Type B pancreatic cell (in vitro differentiated cells): ENCODE measurements at places on chromosomes 5 and 9.

DNA sequence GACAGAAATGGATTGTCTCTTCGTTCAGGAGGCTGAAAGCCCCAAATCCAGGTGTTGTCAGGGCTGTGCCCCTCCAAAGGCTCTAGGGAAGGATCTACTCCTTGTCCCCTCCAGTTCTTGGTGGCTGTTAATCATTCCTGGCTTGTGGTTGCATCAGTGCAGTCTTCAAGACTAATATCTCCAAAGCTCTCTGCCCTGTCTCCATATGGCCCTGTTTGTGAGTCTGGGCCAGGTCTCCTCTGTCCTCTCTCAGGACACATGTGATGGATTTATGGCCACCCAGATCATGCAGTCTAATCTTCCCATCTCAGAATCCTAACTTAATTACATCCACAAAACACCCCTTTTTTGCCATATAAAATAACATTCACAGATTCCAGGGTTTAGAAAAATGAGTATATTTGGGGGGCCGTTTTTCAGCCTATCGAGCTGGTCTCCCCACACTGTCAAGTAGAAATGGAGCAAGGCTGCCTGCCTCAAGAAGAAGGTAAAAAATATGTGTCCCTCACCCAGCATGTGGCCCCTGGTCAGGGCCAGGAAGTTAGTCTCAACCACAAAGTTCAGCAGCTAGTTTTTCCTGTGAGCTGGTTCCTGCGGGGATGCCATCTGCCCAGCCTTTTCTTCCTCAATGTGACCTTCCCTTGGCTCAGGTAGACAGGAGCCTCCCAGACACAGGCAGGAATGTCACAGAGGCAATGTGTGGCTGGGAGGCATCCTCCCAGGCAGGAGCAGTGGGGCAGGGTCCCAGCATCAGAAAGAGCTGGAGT is 509.4 kb downstream of the IRX1 start:
- H3K36me3 ChIP-seq = no peaks in the 10 kb centered on the region
- peaks cover 18% of the 10 kb centered on the region for H3K27me3 ChIP-seq
- peaks cover 7% of the 10 kb centered on the region for H3K4me1 ChIP-seq
- no peak overlapping the region for H3K27ac ChIP-seq
- DNase-seq = no peak

DNA sequence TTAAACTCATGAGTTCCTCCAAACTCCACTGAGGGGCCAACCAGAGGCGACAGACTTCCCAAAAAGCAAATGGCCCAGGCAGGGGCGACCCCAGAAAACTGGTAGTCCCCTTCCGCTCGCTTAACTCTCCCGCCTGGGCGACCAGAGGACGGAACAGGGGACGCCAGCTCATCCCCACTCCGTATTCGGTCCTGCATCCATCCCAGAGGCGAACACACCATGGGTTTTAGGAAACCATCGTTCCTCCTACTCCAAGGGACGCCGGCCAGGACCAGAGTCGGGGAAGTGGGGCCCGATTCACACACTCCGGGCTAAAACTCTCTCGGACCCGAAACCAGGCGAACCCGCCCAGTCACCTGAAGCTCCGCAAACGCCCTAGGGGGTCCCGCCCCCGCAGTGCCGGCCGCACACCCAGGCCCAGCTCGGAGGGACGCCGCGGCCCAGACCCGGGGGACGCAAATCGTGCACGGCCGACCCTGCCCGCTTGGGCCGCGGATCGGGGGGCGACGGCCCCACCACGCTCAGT is 478 bp downstream of the TEX10 start:
- H3K27me3 ChIP-seq = no peaks in the 10 kb centered on the region
- peak; percentile 74 for DNase-seq
- H3K27ac ChIP-seq = peak overlapping the region; percentile 86

GRCh38 chr5:141512911-141513626 is 24.2 kb downstream of the PCDHGC5 start:
- peaks cover 64% of the 10 kb centered on the region for H3K4me1 ChIP-seq
- peak; percentile 84 for DNase-seq
- peaks cover 22% of the 10 kb centered on the region for H3K36me3 ChIP-seq
- peak overlapping the region; percentile 89 for H3K27ac ChIP-seq
- no peaks in the 10 kb centered on the region for H3K27me3 ChIP-seq

DNA sequence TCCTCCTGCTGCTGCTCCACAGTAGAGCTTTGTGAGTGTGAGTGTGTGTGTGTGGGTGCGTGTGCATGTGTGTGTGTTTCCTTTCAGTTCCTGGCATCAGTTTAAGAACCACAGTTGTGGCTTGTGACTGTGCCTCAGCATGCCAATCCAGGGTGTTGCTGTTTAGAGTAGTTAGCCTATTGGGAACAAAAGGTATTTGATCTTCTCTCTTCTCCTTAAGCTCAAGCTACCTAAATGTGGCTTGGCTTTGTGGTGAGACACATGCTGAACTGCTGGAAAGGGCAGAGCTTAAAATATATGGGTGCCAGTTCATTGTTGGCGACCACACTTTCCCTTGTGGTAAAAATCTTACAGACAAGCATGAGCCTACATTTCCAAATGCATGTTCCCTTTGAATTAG is 116.6 kb upstream of the BNC2 start:
- no peak for DNase-seq
- no peaks in the 10 kb centered on the region for H3K36me3 ChIP-seq
- H3K27me3 ChIP-seq = peaks cover 10% of the 10 kb centered on the region
- no peak overlapping the region for H3K27ac ChIP-seq

- no peak for DNase-seq
- H3K4me1 ChIP-seq = no peaks in the 10 kb centered on the region
- H3K4me3 ChIP-seq = no peak overlapping the region
- H3K27me3 ChIP-seq = peaks cover 12% of the 10 kb centered on the region
- no peak overlapping the region for H3K27ac ChIP-seq
- no peaks in the 10 kb centered on the region for H3K36me3 ChIP-seq
Measured at GRCh38 chr9:21412107-21412506, 3.2 kb downstream of the IFNA8 start.

DNA sequence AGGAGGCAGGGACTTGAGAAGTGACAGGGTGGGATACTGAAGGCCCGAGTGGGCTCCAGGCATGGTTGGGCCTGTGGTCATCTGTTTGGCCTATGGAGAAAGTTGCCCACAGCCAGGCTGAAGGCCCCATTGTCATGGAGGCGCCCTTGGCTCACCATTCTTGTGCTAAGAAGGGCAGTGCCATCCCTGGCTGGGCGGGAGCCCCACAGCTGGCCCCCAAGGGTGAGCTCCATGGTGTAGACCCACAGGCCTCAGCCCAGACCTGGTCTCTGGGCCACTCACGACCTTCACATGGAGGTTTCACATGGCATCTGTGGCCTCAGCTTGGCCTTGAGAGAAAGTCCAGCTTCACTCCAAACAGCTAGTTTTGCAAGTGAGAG is 34.3 kb upstream of the PRDM12 start:
- DNase-seq = no peak
- H3K4me1 ChIP-seq = no peaks in the 10 kb centered on the region
- H3K27ac ChIP-seq = no peak overlapping the region
- peaks cover 19% of the 10 kb centered on the region for H3K36me3 ChIP-seq
- H3K27me3 ChIP-seq = no peaks in the 10 kb centered on the region

- peak overlapping the region; percentile 74 for H3K27ac ChIP-seq
- no peak for DNase-seq
- peak overlapping the region; percentile 44 for H3K4me3 ChIP-seq
Measured at GRCh38 chr5:107387526-107388140, 283.1 kb downstream of the EFNA5 start.

- H3K4me3 ChIP-seq = no peak overlapping the region
- H3K4me1 ChIP-seq = no peaks in the 10 kb centered on the region
- no peaks in the 10 kb centered on the region for H3K36me3 ChIP-seq
- no peaks in the 10 kb centered on the region for H3K27me3 ChIP-seq
- no peak for DNase-seq
- H3K27ac ChIP-seq = no peak overlapping the region
Measured at GRCh38 chr9:98658951-98659351, 49.8 kb downstream of the GABBR2 start.

DNA sequence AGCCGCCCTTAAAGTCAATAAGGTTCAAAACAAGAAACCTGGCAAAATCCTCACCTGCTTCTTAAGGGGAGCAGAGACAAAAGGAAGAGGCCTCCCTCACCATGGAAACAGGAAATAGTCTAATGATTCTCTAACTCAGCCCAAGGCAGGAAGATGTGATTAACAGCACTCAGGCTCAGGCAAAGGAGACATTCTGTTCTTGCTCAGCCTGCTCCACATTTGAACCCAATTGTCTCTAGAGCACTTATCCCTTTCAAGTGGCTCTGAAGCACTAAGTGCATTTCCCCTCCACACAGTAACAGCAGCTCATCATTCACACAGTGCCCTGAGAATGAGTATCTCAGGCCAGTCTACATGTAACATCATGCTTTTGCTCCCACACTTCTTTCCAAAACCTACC is 72.3 kb downstream of the NIPSNAP3B start:
- peak overlapping the region; percentile 2 for H3K27ac ChIP-seq
- DNase-seq = no peak
- H3K36me3 ChIP-seq = peaks cover 35% of the 10 kb centered on the region
- peaks cover 18% of the 10 kb centered on the region for H3K4me1 ChIP-seq
- no peak overlapping the region for H3K4me3 ChIP-seq
- no peaks in the 10 kb centered on the region for H3K27me3 ChIP-seq

DNA sequence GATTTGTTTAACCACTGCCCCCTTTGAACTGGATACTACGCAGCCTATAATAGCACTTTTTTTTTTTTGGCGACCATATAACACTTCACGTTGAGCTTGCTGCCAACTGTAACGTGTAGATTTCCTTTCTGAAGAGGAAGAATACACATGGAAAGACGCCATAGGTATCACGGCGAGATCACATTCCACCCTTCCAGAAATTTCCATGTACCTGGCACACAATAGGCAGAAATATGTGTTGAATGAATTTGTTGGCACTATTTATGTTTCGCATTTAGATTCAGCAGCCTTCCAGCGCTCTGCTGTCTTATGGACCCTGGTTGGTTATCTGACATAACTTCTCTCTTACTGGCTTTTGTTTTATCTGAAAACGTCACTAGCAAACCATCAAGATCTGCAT is 250.3 kb downstream of the SLIT3 start:
- H3K27me3 ChIP-seq = no peaks in the 10 kb centered on the region
- no peak overlapping the region for H3K4me3 ChIP-seq
- H3K27ac ChIP-seq = no peak overlapping the region

DNA sequence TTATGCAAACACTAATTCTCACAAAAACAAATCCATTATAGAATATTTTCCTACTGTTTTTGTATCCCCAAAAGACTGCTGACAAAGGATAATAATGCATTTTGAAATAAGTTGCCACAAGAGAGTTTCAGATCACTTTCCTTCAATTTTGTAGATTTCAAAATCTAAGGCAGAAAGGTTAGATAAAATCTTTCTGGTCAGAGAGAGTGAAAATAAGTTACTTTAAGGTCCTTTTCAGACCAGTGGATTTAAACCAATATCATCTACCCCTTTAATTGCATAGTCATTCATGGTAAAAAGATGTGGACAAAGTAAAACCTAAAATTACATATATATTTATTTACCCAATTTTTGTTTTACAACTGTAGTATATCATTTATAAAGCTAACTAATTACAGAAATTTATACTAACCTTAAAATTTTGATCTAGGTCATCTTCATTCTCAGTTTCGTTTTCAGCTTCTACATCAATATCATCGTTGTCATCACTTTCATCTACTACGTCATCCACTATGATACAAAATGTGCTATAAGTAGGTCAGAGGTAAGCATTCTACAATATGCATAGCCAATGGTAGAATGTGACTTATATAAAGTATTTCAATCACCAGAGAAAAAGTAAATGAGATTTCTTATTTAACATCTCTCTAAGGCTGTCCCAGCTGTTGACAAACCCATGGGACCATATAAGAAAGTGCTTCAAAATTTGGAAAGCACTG is 95.7 kb downstream of the AGTPBP1 start:
- H3K27me3 ChIP-seq = no peaks in the 10 kb centered on the region
- H3K4me3 ChIP-seq = no peak overlapping the region
- no peak for DNase-seq
- H3K27ac ChIP-seq = no peak overlapping the region

- H3K4me1 ChIP-seq = peaks cover 7% of the 10 kb centered on the region
- H3K4me3 ChIP-seq = peak overlapping the region; percentile 66
- no peaks in the 10 kb centered on the region for H3K36me3 ChIP-seq
- no peaks in the 10 kb centered on the region for H3K27me3 ChIP-seq
- DNase-seq = no peak
- no peak overlapping the region for H3K27ac ChIP-seq
Measured at GRCh38 chr9:93136011-93136440, 2.0 kb upstream of the NINJ1 start.

DNA sequence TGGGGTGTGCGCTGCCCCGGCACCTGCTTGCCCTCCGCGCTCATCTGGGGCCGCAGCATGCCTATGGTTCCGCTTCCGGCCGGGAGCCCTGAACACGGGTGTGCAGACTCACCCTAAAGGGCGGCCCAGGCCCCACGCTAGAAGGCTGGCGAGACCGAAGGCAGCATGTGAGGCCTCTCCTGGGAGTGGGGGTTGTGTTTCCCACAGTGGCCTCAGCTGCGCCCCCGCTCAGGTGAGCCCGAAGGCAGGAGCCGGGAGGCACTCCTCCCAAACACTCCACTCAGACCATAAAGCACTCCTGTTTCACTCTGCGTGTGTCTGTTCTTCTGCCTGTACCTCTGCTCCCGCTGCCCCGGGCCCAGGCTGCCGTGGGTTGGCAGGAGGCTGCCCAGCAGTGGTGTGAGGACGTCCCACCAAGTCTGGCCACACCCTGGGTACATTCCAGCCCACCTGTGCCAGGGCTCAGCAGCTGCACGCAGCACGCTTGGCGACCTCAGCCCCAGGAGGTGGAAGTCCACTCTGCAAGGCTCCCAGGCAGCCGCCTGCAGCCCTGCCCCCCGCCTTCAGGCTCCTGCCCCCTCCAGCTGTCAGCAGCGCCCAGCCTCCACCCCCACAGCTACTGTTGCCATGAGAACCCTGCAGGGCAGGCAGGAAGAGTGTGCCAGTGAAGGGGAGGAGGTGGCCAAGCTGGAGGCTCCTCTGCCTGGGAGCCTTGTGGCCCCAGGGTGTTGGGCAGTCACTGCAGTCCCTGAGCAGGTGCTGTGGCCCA is 1.2 kb upstream of the AJM1 start:
- peak overlapping the region; percentile 75 for H3K27ac ChIP-seq
- no peaks in the 10 kb centered on the region for H3K27me3 ChIP-seq
- no peak for DNase-seq
- peaks cover 6% of the 10 kb centered on the region for H3K4me1 ChIP-seq
- H3K36me3 ChIP-seq = no peaks in the 10 kb centered on the region

GRCh38 chr5:81226286-81226685 is 6.8 kb upstream of the CKMT2 start:
- H3K4me3 ChIP-seq = no peak overlapping the region
- no peaks in the 10 kb centered on the region for H3K27me3 ChIP-seq
- no peak for DNase-seq
- no peaks in the 10 kb centered on the region for H3K4me1 ChIP-seq

- no peak overlapping the region for H3K4me3 ChIP-seq
- H3K27me3 ChIP-seq = no peaks in the 10 kb centered on the region
- peaks cover 9% of the 10 kb centered on the region for H3K4me1 ChIP-seq
- H3K36me3 ChIP-seq = no peaks in the 10 kb centered on the region
- DNase-seq = no peak
Measured at GRCh38 chr5:108251350-108251749, 130.5 kb downstream of the FBXL17 start.

DNA sequence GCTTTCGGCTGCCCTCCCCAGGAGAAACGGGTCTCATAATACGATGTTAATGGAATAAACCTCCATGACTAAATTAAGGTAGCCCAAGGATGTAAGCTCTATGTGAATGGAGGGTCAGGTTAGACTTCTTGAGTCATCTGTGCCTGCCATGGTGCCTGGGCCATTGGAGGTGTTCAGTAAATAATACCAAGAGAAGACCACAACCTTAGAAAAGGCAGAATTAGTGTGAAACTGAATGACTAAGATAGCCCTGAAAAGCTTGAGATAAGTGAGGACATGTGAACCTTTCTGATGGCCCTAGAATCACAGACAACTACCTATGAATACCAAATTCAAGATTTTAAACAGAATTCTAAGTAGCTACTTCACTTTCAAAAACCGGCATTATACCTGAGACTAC is 160.6 kb downstream of the KIAA0825 start:
- H3K4me1 ChIP-seq = peaks cover 3% of the 10 kb centered on the region
- H3K36me3 ChIP-seq = peaks cover 4% of the 10 kb centered on the region
- H3K27me3 ChIP-seq = no peaks in the 10 kb centered on the region
- H3K4me3 ChIP-seq = no peak overlapping the region
- no peak for DNase-seq
- H3K27ac ChIP-seq = no peak overlapping the region
